ENCODE measurements at places on chromosomes 6 and 20. TPM values are rescaled to one million over a fixed set of nuclear protein-coding genes. Genes with fewer than 3 reads are reported as not detected.

Gene GNAS
- 197 TPM for total RNA-seq

Gene PABPC1L
- total RNA-seq, result 13.1 TPM

Gene SLC22A16
- total RNA-seq, result not detected

Gene BMP5
- under 0.01 TPM for total RNA-seq

Gene SLC32A1
- not detected for total RNA-seq

Gene CASS4
- total RNA-seq, result 0.15 TPM

Gene SERINC3
- 70.9 TPM for total RNA-seq

Gene PHACTR1
- total RNA-seq, result 51.4 TPM

Gene SEMG1
- total RNA-seq, result not detected

Gene SNPH
- total RNA-seq, result 7.0 TPM

Gene MUCL3
- not detected for total RNA-seq

Gene RAET1L
- total RNA-seq, result not detected

Gene RNGTT
- 28.6 TPM for total RNA-seq

Gene GNRH2
- total RNA-seq, result 0.67 TPM

Gene HUS1B
- total RNA-seq, result 1.1 TPM

Gene MUC21
- total RNA-seq, result not detected

Gene SLC26A8
- not detected for total RNA-seq
